ENCODE measurements at places on chromosomes 12 and 14. TPM values are rescaled to one million over a fixed set of nuclear protein-coding genes. Genes with fewer than 3 reads are reported as not detected.

GRCh38 chr12:92365333-92365732 lies 219.7 kb upstream of the BTG1 start:
- no peak for DNase-seq

DNA sequence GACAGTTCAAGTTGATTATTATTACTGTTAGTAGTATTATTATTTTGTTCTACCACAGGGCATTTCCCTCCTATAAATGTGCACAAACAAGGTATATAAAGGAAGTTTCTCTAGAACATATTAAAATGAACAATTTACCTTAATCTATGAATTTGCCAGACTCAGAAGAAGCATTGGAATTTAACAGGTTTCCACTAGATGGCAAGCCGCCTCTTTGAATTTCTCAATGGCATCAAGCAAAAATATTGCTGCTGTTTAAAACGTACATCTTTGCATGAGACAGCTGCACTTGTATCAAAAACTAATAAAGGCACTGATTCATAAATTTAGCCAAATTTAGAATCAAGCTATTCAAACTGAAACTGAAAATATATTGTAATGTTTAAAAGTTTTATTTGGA lies 34.6 kb upstream of the MIS18BP1 start:
- DNase-seq = no peak

GRCh38 chr12:132633398-132633797 lies 14.8 kb downstream of the P2RX2 start:
- DNase-seq = no peak

Gene KRT72
- total RNA-seq = not detected

Gene LMNTD1
- total RNA-seq = not detected

DNA sequence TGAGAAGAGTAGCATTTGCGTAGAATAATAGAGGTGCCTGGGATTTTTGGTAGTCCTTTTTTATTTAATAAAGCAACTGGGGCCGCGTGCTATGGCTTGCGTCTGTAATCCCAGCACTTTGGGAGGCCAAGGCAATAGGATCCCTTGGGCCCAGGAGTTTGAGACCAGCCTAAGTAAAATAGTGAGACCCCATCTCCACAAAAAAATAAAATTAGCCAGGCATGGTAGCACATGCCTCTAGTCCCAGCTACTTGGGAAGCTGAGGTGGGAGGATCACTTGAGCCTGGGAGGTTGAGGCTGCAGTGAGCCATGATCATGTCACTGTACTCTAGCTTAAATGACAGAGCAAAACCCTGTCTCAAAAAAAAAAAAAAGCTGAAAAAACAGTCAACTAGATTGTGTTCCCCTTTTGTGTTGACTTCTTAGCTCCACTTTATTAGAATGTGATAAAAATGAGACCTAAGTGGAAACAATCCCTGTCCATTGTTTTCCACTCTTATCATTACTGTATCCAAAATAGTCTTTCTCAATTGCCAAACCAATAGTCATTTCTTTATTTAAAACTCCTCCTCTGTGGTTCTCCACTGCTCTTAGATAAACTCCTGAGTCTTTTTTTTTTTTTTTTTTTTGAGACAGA lies 7.4 kb downstream of the PRKCH start:
- no peak for DNase-seq

DNA sequence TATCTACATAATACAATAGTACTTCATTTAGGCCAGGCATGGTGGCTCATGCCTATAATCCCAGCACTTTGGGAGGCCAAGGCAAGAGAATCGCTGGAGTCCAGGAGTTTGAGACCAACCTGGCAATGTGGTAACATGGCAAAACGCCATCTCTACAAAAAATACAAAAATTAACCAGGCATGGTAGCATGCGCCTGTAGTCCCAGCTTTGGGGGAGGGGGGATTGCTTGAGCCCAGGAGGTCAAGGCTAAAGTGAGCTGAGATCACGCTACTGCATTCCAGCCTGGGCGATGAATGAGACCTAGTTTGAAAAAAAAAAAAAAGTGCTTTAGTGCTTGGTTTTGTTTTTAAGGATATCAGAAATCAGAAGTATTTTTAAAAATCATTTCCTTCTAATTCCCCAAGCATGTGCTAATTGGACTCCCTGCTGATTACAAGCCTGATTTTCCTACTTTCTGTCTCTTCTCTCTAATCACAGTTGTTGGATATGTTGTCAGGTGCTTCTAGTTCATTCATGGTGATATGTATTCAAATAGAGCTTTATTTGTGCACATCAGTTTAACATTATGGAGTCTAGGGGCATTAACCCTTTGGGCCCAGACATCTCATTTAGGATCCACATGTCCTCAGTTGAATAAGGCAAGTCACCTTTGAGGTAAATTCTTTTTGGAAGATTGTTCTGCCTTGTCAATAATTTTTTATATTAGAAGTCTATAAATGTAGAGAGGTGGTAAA lies 7.0 kb upstream of the KRAS start:
- DNase-seq = no peak

DNA sequence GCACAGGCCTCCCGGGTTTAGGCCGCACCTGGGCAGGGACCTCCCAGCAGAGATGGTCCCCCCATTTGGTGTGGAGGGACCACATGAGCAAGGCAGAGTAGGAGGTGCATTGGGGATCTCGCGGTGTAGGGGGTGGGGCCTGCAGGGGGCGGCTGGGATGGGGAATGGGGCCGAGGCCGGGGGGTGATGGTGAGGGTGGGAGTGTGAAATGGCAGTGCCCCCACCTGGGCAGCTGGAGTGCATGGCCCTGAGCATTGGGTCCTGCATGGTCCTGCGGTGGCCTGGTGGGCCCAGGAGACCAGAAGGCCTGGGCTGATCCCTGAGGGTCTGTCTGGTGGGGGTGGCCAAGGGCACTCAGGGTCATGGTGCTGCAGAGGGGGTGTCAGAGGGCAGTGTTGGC lies 111.8 kb downstream of the KIF26A start:
- no peak for DNase-seq

DNA sequence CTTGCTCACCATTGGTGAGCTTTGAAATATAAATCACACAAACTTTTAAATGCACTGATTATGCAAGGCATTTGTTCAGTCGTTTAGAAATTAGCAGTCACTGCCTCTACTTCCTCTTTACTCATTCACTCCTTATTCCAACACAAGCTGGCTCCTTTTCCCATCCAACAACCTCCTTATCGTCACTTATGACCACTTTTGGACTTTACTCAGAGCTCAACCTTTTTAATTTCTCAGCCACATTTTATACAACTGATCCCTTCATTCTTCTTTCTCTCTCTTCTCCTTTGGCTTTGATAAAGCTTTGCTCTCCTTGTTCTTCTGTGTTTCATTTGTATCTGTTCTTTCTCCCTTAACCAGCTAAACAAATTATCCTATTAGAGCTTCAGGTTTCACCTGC lies 126.4 kb upstream of the PLEKHA5 start:
- no peak for DNase-seq

DNA sequence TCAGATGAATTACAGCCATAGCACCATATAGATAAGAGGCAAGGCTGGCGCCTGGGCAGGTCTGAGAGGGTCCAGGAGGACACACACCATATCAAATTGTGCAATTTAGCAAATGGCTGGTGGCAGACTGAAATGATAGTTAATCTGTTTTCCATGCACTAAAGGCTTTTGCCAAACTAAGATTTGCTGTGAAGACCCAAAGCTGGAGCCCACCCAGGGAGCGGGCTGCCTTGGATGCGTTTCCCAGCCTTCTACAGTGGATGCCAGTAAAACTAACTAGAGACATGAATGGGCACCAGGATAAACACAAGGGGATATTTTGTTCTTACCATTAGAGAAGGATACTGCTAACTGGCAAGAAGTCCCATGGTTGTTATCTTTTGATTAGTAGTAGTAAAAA lies 475.1 kb downstream of the DPF3 start:
- no peak for DNase-seq

DNA sequence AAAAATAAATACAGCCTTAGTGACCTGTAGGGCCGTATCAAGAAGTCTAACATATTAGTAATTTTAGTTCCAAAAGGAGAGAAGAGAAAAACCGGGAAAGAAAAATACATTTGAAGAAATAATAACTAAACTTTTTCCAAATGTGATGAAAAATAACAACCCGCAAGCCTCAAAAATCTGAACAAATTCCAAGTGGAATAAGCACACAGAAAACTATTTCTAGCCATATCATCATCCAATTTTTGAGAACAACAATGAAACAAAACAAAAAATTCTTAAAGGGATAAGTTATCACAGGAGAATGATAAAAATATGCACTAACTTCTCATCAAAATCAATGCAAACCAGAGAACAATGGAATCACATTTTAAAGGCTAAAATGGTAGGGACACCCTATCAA lies 198.1 kb upstream of the PLXNC1 start:
- no peak for DNase-seq

DNA sequence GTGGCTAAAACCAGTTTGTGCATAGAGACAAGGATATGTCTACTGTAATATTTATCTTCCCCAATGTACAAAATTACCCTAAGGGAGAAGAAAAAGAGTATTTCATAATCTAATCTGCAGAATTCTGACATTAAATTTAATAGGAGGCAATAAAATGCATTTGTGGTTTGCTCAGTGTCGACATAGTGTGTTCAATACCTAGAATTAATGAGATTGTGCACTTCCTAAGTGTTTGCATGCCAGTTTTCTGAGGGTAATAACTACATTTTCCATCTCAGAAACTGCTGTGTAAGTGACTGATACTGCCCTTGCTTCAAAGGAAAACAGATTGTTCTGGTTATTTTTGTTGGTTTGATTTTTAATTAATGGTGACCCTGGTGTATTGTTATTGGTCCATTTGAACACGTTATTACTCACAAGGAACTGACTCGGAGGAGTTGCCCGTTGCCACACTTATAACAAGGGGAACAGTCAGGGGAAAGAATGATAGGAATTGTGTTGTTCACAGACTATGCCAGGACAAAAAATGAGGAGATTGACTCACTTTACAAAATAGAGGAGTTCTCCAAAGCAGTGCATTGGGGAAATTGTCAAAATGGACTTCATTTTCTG lies 960.3 kb upstream of the TMEM132C start:
- no peak for DNase-seq

GRCh38 chr12:89544022-89544421 lies 18.2 kb upstream of the POC1B start:
- DNase-seq = no peak

DNA sequence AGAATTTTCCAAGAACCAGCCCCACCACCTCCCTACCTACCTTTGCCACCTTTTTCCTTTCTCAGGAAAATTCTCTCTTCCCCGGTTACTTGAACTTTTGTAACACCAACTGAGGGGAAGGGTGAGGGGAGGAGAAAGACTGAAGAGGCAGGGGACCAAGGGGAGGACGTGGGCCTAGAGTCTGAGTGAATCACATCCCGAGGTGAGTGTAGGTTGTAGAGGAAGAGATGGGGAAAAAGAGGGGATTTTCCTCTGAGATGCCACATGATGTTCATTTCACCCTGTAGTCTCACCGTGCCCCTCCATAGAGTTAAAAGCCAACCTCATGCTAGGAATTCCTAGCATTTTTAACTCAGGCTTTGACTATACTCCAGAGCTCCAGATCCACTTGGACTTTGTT lies 311.8 kb downstream of the RPAP3 start:
- no peak for DNase-seq

- DNase-seq = no peak
These were observed 1.2 kb downstream of the PPM1H start for GRCh38 chr12:62933602-62934238.

GRCh38 chr12:93006471-93007208 lies 77.5 kb upstream of the EEA1 start:
- no peak for DNase-seq

- DNase-seq = no peak
These were observed 36.2 kb upstream of the MDM1 start for GRCh38 chr12:68368327-68368726.

GRCh38 chr12:131853832-131854797 lies 25.9 kb downstream of the MMP17 start:
- DNase-seq = no peak

DNA sequence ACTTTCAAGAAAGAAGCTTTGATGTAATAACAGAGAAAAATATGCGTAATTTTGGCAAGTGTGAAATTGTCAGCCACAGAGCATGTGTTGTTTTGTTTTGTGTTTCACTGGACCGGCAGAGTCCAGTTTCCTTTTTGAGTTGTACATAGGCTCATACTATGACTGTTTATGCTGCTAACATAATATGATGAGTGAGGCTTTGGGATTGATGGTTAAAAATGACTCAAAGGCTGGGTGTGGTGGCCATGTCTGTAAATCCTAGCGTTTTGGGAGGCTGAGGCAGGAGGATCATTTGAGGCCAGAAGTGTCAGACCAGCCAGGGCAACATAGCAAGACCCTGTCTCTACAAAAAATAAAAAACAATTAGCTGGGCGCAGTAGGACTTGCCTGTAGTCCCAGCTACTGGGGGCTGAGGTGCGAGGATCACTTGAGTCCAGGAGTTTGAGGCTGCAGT lies 487.9 kb downstream of the PCNX1 start:
- no peak for DNase-seq

DNA sequence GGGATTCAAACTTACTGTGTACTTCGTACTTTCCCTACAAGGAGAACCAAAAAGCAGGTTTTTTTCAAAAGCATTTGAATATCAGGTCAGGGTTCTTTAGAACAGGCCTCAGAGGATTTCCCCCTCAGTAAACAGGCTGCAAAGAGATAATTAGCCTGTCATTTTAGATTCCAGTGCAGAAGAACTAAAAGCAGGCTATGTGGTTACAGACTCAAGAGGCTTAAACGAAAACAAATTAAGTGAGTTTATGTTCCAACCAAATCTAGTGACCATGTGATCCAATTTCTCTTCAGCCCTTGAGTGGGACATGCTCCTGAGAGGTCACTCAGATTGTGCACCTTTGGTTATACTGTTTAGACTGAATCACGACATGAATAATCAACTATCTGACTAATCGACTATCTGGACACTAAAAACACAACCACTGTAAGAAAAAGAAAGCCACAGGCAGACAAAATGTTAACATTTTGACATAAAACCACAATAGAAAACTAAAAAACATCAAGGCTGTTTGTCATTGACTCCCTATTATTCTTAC lies 4.5 kb downstream of the TMED8 start:
- DNase-seq = no peak

DNA sequence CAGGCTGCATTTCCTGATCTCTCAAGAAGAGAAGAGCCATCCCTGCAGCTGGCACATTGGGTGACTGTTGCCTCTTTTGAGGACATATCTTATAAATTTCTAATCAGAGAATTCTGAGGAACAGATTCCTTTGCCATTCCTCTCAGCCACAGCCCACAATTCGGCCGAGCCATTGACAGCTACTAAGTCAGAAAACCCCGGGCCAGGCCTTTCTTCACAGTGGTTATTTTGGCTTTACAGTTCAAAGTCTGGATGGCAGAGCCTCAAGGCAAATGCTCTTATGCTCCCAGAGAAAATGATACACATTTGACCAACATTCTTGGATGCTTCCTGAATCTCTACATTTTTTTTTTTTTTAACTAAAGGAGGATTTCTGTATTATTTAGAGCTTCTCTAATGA lies 138.4 kb upstream of the FRMD6 start:
- no peak for DNase-seq

Gene TBC1D30
- total RNA-seq = 0.50 TPM

DNA sequence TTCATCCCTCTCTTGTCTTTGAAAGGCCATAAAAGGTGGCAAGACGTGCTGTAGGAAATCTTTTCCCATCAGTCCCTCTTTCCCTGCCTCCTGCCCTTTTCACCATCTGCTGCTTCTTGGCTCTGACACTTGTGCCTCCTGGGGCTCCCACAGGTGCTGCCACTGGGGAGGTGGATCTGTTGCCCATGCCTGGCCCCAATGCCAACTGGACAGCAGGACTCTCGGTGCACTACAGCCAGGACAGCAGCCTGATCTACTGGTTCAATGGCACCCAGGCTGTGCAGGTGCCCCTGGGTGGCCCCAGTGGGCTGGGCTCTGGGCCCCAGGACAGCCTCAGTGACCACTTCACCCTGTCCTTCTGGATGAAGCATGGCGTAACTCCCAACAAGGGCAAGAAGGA lies 6.5 kb downstream of the CLSTN3 start:
- DNase-seq = peak; percentile 44
